ENCODE measurements at places on chromosomes 11 and 22.

GRCh38 chr11:69252490-69252837 is 41.5 kb upstream of the MYEOV start:
- no peak for DNase-seq

- DNase-seq: no peak
Measured at GRCh38 chr11:126547161-126547560, 191.7 kb downstream of the ST3GAL4 start.

- no peak for DNase-seq
Measured at GRCh38 chr11:123020968-123021367, 39.3 kb upstream of the BSX start.

- no peak for DNase-seq
Measured at GRCh38 chr11:129853518-129854231, 38.0 kb downstream of the TMEM45B start.

DNA sequence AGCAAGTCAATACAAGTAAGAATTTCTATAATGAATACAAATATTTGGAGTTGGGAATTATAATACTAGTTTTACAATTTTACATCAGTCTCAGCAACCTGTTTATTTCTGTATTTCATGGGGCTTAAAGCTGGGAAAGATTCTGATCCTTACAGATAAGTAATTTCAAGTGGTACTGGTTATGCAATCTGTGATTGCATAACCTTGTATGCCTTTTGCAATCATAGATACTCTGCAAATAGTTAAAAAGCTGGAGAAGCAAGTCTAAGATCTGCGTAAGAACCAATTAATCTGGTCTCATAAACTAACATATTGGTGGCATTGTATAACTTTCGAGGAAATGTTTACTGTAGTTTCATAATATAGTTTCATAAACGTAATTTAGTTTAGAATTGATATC is 198.3 kb upstream of the PGR start:
- DNase-seq: no peak

- DNase-seq: no peak
Measured at GRCh38 chr22:19822301-19823117, 32.2 kb downstream of the GNB1L start.

DNA sequence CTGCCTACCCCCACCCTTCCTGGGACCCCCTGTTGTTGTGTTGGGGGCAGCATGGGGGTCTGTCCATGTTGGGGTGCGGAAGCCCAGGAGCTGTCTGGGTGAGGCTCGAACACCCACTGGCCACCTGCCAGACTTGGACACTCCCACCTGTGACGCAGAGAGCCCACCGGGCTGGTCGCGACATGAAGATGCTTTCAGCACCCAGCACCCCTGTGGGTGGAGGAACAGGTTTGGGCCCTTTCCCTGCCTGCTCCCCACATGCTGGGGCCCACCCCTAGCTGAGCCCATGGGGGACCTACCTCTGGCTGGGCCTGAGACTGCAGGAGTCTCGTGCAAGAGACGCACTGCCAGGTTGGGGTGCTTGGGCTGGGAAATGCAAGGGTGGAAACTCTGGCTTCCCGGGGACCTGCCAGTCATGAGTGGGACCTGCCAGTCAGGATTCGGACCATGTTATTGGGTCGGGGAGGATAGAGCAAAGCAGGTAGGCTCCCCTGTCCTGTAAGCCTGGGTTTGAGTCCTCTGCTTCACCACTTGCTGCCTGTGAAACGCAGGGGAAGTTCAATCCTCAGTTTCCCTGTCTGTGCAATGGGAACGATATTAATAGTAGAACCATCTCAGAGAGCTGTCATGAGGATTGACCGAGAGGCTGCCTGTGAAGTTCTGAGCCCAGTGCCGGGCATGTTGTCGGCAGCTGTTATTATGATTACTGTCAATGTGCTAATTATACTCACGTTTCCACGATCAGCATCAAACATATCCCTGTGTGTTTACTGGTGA is 24.1 kb downstream of the KIAA1671 start:
- no peak for DNase-seq

- no peak for DNase-seq
Measured at GRCh38 chr11:120778685-120779490, 245.0 kb upstream of the TBCEL start.

GRCh38 chr11:65433657-65434056 is 11.1 kb downstream of the NEAT1 start:
- no peak for DNase-seq

DNA sequence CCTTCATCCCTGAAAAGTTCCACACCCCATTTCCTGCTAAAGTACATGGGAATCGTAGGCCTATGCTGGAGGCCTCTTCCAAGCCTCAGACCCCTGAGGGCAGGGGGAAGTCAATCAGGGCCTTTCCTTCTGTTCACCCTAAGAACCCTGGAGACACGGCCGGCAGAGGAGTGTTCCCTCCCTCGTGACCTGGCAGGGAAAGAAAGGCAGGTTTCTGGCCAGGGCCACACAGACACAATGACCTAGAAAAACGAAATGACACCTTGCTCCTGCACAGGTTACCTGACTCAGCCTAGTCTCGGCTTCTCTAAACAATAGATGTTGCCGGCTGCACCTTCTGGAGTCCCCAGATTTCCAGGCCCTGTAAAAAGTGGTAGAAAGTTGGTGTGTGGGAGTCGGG is 60.6 kb upstream of the CADM1 start:
- no peak for DNase-seq

DNA sequence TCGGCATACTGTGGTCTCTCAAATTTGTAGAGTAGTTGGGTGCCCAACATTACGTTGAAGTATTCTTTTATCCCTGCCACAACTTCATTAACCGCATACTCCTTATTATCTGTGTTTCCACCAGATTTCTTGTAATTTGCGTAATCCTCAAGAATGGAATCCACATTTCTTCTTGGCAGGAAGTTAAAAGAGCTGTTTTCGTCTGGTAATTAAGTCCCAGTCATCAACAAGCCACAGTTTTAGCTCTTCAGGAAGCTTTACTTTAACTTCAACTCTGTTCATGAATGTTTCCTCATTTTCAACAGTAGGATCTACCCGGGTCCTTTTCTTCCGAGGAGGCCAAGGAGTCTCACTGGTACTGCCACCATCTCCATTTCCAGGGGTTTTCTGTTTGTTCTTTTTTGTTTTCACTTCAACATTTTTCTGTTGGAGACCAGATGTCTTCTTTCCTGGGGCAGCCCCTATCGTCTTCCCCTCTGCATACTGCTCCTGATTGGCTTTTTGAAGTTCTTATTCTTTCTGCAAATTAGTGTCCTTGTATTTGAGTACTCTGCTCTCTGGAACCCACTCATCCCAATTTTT is 30.3 kb downstream of the PDE3B start:
- DNase-seq: no peak

DNA sequence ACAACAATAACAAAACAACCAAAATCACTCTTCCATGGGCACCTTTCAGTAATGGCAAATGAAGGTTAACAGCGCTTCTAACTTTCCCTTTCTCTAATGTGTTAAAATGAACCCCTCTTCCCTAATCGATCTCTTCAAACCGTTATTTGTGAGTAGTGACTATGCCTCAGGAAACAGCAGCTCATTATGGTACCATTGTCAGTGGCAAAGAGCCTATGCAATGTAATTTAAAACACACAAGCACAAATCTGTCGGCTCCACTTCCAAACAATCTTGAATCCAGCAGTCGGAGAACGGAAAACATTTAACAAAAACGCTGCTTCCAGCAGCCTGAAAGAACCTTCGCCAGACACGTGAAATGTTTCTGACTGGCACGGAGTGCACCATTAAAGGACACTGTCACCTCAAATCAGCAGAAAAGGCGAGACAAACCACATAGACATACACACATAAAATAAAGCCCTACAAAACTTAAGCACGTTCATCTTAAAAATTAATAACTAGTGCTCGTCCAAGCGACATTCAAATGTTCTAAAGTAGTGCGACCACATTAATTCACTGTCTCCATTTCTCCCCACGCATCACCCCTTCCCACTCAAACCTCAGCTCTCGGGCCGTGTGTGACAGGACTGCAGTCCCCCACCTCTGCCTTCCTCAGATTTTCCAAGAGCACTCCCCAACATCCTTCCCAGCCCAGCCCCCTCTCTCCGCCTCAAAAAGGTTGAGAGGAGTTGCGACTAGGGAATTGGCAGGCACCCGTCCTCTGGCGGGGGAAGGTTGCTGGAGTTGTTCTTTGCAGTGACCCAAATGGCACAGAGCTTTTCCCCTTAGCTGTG is 748 bp downstream of the RAB30 start:
- no peak for DNase-seq

DNA sequence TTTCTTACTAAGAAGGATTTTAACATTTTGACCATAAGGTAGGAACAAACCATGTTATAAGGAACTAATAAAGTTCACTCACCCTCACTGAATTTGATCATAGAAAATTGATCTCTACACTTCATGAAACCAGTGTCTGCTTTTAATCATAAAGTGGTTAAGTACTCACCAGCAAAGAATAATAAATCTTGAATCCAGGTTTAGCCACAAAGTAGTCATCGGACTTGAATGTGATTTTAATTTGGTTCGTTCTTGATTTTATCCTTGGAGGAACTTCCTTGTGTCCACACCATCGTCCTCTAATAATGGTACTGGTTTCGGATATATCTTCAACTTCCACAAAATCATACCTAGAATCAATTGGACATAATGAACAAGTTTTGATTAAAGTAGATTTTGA is 40.5 kb upstream of the DDI1 start:
- no peak for DNase-seq

DNA sequence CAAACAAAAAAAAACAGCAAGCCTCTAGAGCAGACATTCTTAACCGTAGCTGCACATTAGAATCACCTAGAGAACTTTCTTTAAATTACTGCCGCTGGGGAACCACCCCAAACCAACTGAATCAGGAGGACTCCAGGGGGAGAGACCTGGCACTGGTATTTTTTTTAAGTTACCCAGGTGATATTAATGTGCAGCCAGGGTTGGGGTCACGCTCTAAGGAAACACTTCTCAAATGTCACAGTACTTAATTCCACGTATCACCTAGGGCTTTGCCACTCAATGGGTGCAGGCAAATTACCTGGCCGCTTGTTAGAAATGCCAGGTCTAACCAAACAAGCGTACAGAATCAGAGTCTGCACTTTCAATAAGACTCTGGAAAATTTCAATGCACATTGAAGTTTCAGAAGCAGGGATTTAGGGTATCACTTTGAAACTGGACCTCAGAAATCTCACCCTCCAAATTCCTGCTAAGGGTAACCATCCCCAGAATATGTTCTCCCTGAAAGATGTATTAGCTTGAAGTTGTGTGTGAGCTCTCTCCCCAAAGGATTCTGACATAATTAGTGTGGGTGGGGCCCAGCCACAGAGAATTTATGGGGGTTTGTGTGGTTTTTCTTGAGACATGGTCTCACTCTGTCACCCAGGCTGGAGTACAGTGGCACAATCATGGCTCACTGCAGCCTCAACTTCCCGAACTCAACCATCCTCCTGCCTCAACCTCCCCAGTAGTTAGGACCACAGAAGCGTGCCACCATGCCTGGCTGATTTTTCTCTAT is 12.7 kb upstream of the ISX start:
- no peak for DNase-seq

- no peak for DNase-seq
Measured at GRCh38 chr11:62401811-62402210, 17.0 kb upstream of the SCGB1A1 start.

DNA sequence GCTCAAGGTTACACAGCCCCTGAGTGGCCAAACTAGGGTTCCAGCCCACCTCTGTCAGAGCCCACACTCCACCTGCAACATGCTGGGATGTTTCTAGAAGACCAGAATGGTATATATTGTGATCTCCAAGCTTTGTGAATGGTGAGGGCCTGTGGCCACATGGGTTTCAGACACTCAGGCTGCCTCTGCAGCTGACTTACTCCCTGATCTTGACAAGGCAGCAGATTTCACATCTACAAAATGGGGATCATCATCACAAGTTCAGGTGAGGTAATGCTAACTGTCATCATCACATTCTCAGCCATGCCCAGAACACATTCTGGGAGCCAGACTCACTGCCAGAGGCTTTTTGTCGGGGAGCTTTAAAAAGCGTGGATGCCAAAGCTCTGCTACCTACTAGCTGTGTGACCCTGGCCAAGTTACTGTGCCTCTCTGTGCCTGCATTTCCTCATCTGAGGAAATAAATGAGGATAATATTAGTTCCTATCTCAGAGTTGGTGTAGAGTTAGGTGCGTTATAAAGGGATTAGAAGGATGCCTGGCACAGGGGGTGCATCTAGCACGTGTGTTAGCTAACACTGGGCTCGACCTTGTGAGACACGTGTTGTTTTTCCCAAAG is 24.9 kb upstream of the WNT11 start:
- no peak for DNase-seq

DNA sequence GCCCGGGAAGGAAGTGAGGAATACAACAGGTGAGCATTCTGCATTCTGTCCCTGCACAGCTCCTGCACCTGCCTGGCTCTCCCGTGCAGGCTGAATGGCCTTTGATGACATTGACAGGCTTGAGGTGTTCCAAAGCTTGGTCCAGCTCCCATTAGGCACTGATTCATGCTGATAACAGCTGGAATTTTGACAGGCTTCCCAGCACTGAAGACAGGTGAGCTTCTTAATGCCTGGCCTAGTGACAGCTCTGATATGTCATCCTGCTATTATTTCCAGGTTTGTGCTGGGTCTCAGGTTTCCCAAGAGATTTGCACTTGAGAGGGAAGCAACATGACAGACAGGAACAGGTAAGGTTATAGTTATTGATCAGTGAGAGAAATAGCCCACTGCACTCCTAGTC is 58.0 kb upstream of the MTNR1B start:
- DNase-seq: no peak

- DNase-seq: no peak
Measured at GRCh38 chr11:17611503-17612220, 64.6 kb downstream of the OTOG start.

GRCh38 chr11:3877364-3878257 is 22.1 kb downstream of the STIM1 start:
- no peak for DNase-seq

GRCh38 chr22:17705546-17705945 is 67.0 kb downstream of the BCL2L13 start:
- DNase-seq: no peak

GRCh38 chr11:6745465-6746015 is 26.2 kb downstream of the OR2AG2 start:
- no peak for DNase-seq

DNA sequence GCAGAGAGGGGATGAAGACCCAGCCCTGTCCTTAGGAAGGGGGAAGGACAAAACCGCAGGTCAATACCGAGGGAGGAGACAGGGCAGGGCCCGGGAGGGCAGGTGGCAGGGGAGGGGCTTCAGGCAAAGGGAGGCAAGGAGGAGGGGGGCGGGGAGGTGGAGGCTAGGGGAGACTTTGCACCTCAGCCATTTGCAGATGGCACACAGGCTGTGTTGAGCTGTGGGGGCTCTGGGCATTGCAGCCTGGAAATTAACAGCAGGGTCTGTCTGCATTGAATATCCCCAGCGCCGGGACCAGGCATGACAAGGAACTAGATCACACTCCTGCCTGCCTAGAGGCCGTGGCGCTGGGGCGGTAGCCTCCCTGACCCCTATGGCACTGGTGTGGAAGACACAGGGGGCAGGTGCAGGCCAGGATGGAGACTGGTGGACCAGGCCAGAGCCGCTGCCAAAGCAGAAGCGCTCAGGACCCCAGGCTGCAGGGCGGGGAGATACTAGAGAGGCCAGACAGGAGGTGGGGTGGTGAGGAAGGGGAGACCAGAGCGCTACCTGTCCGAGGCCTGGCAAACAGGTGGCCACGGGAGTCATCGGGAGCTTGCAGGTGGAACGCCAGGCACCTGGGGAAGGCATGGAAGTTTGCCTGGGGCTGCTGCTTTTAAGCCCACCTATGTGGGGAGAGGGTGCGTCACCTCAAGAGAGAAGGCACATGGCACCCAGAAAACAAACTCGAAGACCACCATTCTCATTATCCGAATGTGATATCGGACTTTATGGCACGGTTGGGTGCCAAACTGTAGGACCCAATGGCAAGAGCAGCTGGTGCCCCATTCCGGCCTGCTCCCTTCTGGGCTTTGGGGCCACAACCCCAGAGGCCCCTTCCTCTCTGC is 11.5 kb downstream of the CBX6 start:
- DNase-seq: no peak

- no peak for DNase-seq
Measured at GRCh38 chr11:37978647-37979046, 1380.6 kb upstream of the RAG2 start.

Data from T1000 (cell line).